Stimulated activated CD4-positive, alpha-beta T cell treated with anti-CD3 and anti-CD28 coated beads, Interleukin-2, amount 100 ng/mL, for 4 hours (primary cell): ENCODE measurements at places on chromosomes 2 and 18.

DNA sequence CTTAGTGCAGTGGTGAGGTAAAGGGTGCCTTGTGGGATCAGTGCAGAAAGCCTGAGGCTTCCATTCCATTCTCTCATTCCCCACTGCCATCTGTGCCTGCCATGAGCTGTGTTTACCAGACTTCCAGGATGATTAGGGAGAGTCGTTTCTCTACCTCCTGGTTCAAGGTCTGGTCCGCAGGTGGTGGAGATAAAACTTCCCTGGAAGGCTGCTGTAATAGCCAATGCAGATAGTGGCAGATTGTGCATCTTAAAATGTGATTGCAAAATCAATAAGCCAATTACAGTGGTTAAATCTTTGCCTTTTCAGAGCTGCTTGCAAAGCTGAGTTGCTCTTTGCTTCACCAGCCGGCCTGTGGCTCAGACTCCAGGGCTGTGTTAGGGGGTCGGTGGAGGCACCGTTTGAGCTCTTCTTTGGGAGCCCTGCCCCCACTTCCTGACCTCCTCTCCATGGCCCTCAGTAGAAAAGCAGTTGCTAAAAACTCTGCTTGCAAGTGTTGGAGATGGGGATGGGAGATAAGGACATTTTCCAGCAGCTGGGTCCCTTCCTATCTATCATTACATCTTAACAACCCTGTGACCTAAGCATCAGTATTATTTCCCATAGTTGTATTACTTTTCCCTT lies 95.2 kb upstream of the HS6ST1 start:
- no peak for DNase-seq

- no peak for DNase-seq
These were observed 68.5 kb downstream of the STPG4 start for GRCh38 chr2:47086571-47086970.

DNA sequence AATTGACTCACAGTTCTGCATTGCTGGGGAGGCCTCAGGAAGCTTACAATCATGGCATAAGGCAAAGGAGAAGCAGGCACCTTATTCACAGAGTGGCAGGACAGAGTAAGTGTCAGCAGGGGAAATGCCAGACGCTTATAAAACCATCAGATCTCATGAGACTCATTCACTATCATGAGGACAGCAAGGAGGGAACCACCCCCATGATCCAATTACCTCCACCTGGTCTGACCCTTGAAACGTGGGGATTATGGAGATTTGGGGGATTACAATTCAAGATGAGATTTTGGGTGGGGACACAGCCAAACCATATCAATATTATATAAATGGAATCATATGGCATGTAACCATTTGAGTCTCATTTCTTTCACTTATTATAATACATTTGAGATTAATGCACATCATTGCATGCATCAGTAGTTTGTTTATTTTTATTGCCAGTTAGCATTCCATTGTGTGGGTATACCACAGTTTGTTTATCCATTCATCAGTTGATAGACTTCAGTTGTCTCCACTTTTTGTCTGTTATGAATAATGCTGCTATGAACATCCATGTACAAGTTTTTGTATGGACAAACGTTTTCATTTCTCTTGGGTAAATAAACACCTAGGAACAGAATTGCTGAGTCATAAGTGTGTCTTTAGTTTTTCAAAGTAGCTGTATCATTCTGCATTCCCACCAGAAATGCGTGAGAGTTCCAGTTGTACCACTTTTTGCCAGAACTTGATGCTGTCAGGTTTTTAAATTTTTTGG lies 5.8 kb upstream of the SRBD1 start:
- no peak for DNase-seq

DNA sequence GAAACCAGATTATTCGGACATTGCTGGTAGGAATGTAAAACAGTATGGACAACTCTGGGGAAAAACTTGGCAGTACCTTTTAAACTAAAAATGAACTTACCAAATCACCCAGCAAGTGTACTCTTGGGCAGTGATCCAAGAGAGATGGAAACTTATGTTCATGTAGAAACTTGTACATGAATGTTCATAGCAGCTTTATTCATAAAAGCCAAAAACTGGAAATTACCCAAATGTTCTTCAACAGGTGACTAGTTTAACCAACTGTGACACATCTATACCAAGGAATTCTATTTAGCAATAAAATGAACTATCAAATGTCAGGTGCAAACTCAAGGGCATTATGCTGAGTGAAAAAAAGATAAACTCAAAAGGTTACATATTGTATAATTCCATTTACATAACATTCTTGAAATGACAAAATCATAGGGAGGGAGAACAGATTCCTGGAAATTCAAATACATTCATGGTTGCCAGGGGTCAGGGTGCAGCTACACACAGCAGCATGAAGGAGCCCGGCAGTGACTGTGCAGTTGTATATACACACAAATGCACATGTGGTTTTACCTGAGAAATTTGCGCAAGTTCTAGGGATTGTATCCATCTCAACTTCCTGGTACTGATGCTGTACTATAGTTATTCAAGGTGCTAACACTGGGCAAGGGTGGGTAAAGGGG lies 3.5 kb upstream of the RNU4ATAC start:
- DNase-seq: no peak

GRCh38 chr2:88608184-88608583 lies 19.1 kb downstream of the EIF2AK3 start:
- no peak for DNase-seq

GRCh38 chr2:41851554-41851953 lies 196.3 kb upstream of the PKDCC start:
- no peak for DNase-seq

DNA sequence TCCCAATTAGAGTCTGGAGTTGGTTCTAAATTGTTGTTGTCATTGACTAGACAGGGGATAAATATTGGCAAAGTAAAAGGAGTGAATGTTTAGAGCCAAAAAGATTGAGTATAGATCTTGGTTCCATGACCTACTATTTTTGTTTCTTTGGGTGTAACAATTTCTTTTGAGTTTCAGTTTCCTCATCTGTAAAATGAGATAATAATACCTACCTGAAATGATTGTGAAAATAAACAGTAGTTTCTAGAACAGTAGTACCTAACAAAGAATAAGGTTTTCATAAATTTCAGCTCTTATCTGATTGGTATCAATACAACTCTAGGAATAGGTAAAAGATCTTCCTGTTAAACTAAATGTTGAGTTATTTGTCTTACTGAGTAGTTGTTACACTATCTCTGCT lies 56.8 kb downstream of the PMS1 start:
- DNase-seq: no peak

DNA sequence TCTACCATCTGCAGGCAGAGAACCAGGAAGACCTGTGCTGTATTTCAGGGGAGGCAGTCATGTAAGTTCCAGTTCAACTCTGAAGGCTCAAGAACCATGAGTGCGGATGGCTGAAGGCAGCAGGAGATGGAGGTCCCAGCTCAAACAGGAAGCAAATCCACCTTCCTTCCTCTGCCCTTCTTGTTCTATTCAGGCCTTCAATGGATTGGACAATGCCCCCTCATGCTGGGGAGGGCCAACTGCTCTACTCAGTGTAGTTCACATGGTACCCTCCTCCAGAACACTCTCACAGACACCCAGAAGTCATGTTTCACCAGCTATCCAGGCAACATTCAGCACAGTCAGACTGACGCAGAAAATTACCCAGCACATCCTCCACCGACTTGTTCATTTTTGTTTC lies 39.1 kb upstream of the RAB31 start:
- DNase-seq: no peak

DNA sequence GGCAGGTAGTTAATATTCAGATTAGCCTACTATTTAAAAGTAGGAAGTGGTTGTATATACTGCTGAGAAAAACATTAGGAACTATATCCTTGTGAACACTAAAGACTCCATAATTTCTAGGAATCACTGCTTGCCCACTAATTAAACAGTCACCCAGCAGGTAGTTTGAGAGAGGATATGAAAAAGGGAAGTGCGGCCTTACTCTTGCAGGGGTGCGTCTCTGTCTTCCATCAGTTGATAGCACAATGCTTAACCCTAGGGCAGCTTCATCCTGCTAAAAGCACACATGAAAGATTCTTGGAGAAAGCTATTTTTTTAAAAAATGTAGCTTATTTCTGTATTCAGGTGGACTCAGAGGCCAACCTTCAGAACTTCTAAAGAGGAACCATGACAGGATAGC lies 53.1 kb upstream of the ATP5MC3 start:
- DNase-seq: no peak

GRCh38 chr2:231545105-231545902 lies 15.1 kb upstream of the NMUR1 start:
- DNase-seq: no peak

DNA sequence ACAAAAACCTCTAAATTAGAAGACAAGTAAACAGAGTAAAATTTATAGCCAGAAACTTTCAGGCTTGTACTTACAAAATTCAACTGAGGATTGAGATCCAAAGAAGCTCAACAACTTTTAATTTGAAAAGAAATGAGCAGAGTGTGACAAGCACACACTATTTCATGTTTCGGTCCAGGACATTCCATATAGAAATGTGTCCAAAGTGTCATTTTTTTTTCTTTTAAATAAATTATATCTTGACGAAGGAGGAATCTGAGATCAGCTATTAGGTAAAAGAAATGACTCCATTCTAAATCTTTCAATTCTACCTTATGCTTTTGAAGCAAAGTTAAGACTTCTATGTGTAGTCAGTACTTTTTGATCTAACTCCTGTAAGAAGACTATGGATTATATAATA lies 4.6 kb downstream of the FN1 start:
- DNase-seq: no peak

DNA sequence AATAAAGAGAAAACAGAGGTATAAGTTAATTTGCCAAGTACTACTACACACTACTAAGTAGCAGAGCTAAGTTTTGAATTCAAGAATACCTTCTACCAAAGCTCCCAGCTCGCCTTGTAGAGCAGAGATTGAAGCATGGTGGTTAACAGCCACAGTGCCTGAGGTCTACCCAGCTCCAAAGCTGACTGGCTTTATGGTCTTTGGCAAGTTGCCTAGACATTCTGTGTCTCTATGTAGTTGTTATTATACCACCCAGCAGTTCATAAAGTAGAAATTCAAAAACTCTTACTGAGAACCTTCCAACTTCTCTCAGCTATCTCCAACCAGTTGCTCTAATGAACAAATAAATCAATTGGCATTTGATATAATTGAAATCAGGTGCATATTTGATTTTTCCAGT lies 87.8 kb downstream of the PDE11A start:
- DNase-seq: no peak

- DNase-seq: no peak
These were observed 87.3 kb downstream of the ACAA2 start for GRCh38 chr18:49725809-49726674.

GRCh38 chr2:137173463-137173862 lies 408.1 kb downstream of the THSD7B start:
- no peak for DNase-seq

- DNase-seq: no peak
These were observed 33.0 kb downstream of the ERBB4 start for GRCh38 chr2:212505586-212505985.

- DNase-seq: no peak
These were observed 14.4 kb downstream of the ARID5A start for GRCh38 chr2:96550787-96551604.

DNA sequence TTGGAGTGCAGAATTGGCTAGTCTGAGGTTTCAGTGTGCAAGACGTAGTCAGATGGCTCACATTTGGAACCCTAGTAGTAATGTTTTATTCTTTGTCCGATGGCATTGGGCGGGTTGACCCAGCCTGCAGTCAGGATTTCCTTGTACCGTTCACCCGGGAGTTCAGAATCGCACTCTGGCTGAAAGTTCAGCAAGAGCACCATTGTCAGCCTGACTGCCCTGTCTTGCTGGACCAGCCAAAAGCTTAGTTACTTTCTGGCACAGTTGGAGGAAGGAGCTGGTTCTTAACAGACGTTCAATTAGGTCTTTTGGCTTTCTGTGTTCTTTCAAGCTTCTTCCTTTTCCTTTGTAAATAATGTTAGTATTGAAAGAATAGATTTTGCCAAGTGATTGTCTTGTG lies 18.6 kb downstream of the RMC1 start:
- DNase-seq: no peak

DNA sequence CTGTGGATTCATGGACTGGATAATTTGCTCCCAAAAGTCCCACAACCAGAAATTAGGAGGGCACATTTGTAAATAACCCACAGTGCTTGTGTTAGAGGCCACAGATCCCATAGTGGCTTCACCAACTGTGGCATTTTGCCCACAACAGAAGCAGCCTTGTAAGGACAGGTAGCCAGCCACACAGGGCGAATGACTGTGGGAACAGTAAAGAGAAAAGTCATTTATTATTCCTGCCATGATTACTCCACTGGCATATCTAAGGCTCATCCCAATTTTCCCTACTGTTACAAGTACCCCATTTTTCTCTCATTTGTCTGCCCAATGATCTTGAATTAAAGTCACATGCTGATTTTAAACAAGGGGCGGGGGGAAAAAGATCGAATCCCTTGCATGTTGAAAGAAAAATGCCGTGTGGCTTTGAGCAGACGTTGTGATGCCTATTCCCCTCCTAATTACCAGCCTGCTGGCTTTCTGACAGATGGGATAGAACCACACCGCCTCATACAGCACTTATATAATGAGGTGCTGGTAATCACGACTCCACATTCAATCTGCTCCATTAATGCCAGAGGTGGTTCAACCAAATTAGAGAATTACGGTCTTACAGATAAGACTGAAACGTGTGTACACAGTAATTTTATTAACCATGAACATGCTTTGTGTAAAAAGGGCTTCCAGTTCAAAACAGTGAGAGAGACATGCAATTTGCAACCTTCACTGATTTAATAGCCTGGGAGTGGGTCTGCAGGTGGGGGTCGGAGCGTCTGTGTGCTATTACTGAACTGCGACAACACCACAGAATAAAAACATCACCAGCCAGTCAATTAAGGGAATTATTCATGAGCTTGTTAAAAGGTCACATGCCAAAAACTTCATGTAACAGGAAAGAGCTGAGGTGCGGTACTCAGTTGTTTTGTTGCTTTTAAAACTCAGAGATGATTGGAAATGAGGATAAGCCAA lies 196.0 kb downstream of the TMEM163 start:
- no peak for DNase-seq

GRCh38 chr2:137980459-137980858 lies 16.2 kb downstream of the HNMT start:
- no peak for DNase-seq

DNA sequence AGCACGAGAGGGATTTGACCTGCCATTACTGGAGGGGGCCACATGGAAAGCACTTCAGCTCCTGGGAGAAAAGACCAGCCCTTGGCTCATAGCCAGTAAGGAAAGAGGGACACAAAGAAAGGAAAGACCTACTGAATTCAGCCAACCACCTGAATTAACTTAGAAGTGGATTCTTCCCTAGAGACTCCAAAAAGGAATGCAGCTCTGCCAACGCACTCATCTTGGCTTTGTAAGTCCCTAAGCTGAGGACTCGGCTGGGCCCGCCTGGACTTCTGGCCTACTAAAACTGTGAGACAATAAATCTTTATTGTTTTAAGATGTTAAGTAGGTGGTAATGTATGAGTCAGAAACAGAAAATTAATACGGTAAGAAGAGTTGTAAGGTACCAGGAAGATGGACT lies 11.5 kb downstream of the ATF2 start:
- DNase-seq: no peak

- DNase-seq: no peak
These were observed 38.4 kb upstream of the NXPH2 start for GRCh38 chr2:138818556-138818955.

DNA sequence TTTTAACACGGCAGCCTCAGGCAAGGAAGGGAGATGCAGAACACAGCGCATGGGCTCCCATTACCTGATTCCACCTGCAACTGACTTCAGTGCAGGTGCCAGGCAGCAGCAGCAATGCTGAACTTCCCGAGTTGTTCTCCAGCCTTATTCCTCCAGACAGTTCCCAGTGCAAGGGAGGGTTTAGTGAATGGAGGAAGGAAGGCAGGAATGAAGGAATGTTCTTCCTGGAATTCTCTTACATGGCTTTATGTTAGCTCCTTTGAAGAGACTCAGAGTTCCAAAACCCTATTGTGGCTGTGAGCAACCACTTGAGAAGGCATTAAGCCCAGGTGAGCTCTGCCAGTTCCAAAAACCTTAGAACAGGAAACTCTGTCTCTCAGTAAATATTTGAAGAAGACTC lies 45.5 kb downstream of the SERPINB7 start:
- no peak for DNase-seq
